Kidney tubule cell (primary cell): ENCODE measurements at places on chromosomes 11 and 22.

- DNase-seq, result no peak
Measured at GRCh38 chr11:91219535-91219934, 996.7 kb upstream of the CHORDC1 start.

GRCh38 chr11:119622454-119623143, 106.4 kb downstream of the NECTIN1 start:
- DNase-seq, result no peak

DNA sequence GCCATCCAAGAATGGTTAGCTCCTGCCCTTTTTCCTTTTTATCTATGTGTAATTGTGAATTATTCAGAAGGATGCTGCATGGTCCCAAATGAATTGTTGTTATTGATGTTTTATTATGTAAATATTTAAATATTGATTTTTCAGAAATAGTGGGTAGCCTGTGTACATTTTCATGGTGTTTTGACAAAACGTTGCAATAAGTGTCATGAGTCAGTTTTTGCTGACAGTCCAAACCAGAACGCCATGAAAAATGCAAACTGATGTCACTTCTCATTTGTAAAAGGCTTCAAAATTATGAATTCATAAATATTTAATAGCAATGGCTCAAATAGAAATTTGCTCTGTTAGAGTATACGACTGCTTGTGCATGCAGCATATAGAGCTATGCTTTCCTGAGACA, 422.5 kb downstream of the CNTN5 start:
- no peak for DNase-seq

- no peak for DNase-seq
Measured at GRCh38 chr22:22362936-22363335, 118.3 kb downstream of the VPREB1 start.

DNA sequence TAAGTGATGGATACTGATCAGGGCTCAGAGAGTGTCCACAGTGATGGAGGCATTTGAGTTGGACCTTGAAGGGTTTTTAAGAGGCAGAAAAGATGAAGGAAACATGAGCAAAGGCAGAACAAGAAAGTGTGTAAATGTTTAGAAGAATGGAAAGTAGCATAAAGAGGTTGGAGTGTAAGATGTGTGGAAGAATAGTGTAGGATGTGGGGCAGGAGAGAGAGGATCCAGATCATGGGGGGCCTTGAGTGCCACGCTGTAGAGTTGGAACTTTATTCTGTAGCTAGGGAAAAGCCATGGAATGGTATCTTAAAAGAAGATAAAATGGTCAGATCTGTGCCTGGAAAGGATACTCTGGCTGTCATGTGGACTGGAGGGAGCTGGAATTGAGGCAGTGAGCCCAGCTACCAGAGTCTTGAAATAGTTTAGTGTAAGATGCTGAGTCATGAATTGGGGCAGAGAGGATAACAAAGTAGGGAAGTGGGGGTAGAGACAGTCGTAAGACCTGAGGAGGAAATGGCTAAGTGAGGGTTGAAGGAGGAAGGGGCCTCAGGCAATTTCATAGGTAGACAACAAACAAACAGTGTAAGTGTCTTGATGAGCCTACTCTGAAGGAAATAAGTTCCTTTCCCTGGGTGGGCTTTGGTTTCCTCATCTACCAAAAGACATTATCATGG, 6.7 kb downstream of the KCNE3 start:
- peak; percentile 48 for DNase-seq

GRCh38 chr11:130471731-130472433, 23.4 kb downstream of the ADAMTS15 start:
- DNase-seq, result no peak

- peak; percentile 95 for DNase-seq
Measured at GRCh38 chr11:22829231-22830081, at the start of gene SVIP. Gene SVIP, minus strand, starts transcription at chr11:22829801. Its CDS starts 53 bp downstream, at chr11:22829748.

GRCh38 chr11:125494974-125495725, 915 bp downstream of the FEZ1 start:
- peak; percentile 36 for DNase-seq

DNA sequence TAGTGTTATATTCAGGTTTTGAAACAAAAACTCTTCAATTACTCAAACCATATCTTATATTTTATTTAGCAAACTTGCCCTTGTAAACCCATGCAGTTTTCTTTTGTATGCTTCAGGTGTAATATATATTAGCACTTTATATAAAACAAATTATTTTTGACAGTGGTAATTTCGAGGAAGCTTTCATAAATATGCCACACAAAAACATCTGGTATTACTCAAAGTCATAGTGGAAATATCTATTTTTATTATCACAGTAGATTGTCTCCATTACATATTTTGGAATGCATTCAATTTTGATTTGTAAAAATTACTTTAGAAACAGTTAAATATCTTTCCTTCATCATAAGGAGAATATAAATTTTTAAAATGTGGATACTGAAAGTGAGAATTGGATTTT, 89.1 kb upstream of the FIBIN start:
- DNase-seq, result no peak

- no peak for DNase-seq
Measured at GRCh38 chr22:28333088-28333487, 346.6 kb downstream of the TTC28 start.

- no peak for DNase-seq
Measured at GRCh38 chr11:73267906-73268540, 4.1 kb upstream of the P2RY6 start.

DNA sequence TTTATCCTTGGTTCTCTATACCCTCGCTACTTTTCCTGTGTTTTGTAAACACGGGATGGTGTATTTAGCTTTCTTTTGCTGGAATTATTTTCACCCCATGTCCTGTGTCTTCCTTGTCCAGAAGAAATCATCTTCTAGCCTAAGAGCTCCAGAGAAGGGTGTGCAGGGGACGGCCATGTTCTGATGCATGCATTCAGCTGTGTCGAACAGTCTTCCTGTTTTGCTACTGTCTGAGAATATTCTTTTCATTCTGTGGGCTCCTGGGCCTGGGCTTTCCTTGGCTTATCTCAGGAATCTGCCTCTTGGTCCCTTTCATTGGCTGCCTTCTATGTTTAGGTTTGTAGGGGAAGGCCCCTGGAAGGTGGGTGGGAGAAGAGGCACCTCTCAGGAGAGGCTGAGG, 10.6 kb upstream of the PLET1 start:
- DNase-seq, result no peak

- no peak for DNase-seq
Measured at GRCh38 chr11:34254011-34254410, 103.8 kb downstream of the ABTB2 start.

DNA sequence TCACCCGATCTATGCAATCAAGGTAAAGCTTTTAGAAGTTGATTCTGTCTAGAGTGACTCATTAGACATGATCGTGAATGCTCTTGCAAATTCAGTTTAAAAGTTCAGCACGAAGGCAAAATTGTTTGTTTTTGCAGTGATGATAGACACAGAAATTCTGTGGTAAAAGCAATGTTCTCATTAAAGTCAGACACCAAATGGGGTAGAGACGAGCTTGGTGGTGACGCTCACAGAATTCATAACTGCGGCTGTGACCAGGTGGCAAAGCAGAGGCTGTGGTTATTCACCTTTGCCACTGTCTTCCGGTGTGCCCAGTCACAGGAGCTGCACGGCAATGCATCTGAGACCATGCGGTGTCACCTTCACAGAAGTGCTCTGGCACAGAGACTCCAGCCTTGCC, 83.4 kb downstream of the WNT7B start:
- no peak for DNase-seq

- no peak for DNase-seq
Measured at GRCh38 chr11:96524475-96524874, 134.7 kb downstream of the JRKL start.

- DNase-seq, result no peak
Measured at GRCh38 chr11:95684701-95685100, 104.9 kb downstream of the FAM76B start.

DNA sequence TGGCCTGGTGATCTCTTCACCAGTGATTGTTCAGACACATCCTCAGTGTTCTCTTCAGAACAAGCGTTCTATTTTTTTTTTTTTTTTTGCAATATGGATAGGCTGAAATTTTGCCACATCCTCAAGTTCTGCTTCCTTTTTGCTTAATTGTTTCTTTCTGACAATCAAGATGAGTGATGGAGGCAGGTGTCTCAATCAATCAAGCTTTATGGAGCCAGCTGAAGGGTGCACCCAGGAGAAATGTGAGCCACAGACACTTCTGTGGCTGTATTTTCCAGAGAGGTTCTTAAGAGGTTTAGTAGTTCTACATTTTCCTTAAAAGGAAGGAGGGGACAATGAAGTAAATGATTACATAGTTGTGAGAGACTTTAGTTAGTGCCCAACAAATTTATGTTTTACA, 43.9 kb upstream of the ASPHD2 start:
- no peak for DNase-seq

- peak; percentile 84 for DNase-seq
Measured at GRCh38 chr11:94926698-94927237, 46.6 kb downstream of the CWC15 start.

GRCh38 chr11:77039491-77040400, 5.5 kb downstream of the B3GNT6 start:
- DNase-seq, result peak; percentile 34

DNA sequence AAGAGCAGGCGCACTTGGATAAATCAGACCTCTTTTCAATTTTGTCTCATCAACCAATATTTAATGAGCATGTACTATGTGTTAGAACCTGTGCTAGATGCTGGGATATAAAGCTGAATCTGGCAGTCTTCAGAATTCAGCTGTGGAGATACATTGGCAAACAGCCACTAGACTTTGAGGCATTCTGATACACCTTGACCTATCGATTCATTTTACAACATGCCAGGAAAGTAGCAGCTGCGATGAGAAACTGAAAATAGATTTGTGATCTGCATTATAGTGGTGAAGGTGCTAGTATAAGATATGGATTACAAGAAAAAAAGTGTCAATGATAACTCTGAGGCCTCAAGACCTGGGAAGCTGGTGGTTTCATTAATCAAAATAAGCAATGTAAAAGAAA, 1338.1 kb upstream of the TENM4 start:
- DNase-seq, result no peak

DNA sequence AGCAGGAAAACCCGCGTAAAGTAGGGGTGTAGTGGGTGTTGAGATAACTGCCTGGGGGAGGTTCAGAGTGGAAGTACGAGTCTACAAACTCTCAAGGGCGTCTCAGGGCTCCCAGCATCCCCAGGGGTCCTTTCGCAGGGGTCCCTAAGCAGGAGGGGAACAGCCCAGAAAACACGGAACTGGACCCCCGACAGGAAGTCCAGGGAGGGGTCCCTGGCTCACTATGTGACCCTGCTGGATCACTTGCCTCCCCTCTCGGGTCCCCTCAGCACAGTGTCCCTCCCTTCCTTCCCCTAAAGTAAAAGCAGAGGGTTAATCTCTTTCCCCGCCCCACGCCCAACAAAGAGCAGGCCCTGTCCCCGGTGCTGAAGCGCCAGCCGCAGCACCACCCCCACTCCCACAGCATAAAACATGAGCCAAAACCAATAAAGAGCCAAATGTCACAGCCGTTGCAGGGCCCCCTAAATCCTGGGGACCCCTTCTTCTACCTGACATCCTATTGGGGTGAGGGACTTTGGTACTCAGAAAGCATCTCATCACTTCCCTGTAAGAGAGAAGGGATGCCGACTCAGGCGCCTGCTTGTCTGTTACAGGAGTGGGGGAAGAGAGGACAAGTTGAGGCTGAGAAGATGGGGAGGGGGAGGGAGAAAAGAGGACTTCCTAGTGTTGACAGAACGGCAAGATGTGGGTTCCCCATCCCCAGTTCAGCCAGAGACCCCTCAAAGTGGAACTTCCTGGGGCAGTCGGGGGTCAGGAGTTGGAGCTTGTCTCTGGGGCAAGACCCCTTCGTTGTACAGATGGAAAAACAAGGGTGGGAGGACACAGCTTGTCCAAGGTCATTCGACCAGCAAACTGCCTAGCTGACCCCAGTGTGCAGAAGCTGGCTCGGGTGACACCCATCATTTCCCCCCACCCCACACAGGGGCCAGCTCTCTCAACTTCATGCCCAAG, 1.4 kb upstream of the NEFH start:
- DNase-seq, result no peak

DNA sequence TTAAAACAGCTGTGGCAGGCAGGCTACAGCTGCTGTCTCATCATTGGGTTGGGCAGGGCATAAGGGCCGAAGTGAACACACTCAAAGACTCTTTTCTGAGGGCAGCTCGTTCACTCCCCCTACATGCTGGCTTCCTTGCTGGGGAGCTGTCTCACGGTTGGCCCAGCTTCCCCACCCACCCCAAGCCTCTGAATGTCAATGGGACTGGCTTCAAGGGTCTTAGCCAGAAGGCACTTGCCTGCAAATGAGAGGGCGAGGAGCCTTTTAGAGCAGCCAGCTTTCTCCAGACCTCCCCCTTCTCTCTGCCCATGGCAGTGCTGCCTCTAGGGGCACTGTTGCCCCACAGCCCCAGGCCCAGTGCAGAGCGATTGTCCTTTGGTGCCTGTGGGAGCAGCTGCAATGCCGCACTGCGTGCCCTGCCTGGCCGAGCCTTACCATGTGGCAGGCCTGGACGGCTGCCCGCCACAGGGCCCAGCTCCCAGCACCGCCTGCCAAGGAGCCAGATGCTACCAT, 94.7 kb upstream of the RASSF10 start:
- DNase-seq, result peak; percentile 33

- DNase-seq, result no peak
Measured at GRCh38 chr11:1208144-1208393, 14.8 kb upstream of the MUC5B start.

GRCh38 chr11:47433157-47433556, 6.9 kb upstream of the PSMC3 start:
- DNase-seq, result no peak

DNA sequence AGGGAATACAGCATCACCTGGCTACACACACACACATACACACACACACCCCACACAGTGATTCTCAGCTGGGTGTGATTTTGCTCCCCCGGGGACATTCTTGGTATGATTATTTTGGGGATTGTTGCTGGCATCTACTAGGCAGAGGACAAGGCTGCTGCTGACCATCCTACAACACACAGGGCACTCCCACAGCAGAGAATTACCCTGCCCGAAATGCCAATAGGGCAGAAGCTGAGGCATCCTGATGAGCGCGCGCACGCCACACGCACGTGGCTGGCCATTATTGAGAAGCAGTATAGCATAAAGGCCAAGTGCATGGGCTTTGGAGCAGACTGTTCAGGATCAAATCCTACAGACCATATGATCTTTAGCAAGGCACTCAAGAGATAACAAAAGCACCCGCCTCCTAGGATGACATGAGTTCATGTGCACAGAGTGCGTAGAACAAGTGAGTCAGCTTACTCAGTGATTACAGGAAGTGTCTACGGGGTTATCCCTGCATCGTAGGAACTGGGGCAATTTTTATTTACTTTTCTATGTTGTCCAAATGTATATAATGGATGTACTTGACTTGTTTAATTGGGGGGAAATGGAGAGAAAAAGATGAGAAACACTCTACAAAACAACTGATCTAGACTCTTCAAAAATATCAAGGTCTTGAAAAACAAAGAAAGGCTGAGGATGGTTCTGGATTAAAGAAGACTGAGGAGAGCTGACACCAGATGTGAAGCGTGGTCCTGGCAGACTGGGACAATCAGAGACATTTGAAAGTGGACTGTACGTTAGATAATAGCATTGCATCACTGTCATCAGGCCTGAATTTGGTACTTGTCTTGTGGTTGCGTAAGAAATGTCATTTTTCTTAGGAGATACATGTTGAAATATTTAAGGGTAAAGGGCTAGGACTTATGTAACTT, 7.2 kb upstream of the EHD1 start:
- no peak for DNase-seq
